ENCODE measurements at places on chromosomes 6 and 20.

DNA sequence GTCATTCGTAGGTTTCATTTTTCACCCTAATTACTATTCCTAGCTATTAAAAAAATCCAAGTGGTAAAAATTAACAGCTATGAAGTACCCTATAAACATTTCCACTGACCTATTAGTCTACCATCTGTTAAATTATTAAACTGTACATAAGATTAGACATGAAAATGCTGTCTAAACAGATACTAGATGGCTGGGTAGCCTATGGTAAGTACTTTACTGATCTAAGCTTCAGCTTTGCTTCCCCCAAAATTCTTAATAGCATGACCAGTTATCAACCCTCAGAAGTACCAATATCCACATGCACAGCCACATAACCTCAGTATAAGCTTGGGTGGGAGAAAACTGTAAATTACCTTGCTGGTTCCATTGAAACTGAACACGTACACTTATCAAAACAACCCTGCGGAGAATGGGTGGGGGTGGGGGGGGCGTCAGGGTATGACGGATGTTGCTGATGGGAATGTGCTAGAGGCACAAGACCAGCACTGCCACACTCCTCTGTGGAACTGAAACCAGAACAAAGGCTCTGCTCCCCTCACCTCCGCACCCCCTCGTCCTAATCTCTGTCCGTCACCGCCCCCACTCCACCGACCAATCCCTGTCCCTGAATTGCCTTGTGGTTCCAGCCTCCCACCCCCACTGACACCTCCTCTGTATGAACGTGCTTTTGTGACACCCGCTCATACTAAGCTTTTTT lies 45.3 kb downstream of the B4GALT5 start:
- peak; percentile 85 for DNase-seq

DNA sequence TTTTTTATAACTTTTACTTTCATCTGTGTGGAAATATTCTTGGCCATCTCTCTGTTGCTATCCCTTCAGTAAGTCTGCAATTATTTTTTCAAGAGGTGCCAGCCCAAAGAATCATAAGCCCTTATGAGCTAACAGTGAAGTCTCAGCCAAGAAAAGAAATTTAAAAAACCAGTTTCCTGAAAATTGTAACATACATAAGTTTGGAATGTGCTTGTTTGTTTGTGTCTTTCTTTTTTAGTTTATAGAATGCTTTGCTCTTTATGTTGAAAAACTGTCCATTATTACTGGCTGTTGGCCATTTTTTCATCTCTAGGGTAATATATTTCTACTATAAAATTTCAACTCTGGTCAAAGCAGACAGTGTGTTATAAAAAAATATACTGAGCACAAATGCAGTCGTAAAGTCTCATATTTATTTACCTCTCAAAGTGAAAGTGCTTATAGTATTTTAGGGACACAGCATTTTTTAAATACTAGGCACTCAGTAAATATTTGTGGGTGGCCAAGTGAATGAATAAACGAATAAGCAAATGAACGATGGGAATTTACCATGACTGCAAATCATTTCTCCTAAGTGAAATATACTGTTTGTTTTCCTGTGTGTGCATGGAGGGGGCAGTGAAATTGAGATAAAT lies 659.7 kb downstream of the KIF16B start:
- DNase-seq: no peak

DNA sequence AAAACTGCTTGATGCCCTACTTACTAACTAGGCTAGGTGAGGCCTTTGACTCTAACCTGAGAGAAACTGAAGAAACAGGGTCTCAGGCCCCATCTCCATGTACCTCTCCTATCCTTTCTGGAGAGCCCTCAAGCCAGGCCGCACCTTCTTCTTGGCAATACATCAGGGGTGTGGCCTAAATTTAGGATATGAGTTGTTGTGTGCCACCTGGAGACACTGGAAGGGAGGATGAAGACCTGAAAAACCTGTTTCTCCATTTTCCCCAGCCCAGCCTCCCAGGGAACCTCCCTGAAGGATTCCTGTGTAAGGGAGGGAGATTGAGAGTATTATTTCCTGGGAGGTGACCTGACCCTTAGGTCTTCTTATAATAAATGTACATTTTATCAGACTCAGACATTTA lies 3.1 kb downstream of the LY6G6D start:
- DNase-seq: no peak

- DNase-seq: no peak
Observed at GRCh38 chr6:166655251-166655650, 28.2 kb upstream of the RPS6KA2 start.

DNA sequence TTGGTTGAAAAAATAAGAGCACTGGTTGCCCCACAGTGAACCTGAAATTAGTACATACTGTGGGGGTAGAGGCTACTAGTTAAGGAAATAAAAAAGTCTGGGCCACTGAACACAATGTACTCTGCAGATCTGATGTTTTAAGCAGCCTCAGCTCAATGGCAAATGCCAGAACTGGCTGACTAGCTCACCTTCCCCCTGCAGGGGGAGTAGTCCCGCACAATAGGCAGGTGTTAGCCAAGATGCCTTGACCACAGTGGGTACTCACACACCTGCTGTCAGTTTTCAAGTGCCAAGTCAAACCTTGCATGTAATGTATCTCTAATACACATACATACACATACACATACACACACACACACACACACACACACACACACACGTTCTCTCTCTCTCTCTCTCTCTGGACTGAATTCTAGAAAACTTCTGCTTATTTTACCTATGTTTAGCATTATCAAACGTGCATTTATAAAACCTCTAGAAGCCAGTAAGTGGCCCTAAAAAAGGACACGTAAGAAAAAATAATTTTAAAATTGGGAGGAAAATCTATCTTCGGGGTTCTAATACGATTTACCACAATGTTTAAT lies 36.1 kb downstream of the GMDS start:
- peak; percentile 44 for DNase-seq

GRCh38 chr20:43752561-43753301 lies 25.9 kb upstream of the GTSF1L start:
- peak; percentile 20 for DNase-seq

DNA sequence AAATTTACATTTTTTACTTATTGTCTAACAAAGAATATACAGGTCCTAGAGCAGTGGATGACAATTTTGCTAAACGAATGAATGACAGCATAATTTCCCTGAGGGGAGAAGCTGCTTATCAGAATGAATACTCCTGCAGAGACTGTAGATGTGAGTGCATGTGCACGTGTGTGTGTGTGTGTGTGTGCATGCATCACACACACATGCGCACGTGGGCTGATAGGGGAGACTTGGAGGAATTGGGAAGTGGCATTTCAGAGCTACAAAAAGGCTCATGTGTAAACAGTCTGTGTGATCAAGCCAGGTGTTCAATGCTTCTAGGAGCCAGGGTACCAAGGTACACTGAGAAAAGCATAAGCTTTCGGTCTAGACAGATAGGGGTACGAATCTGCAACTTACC lies 93.5 kb upstream of the SASH1 start:
- no peak for DNase-seq

Data from hematopoietic multipotent progenitor cell treated with erythropoietin and hydrocortisone succinate and interleukin-3 and kit ligand, for 8 days (in vitro differentiated cells).